G401 (cell line): ENCODE measurements at places on chromosomes 5 and 9. TPM values are rescaled to one million over a fixed set of nuclear protein-coding genes. Genes with fewer than 3 reads are reported as not detected.

TNFAIP8 gene
- total RNA-seq = 22.6 and 39.4 TPM in 2 replicates

FBP1 gene
- 0.49 and 1.3 TPM in 2 replicates for total RNA-seq

ECM2 gene
- total RNA-seq = not detected in 2 replicates

PCDHGA9 gene
- not detected in 2 replicates for total RNA-seq

PDCD1LG2 gene
- not detected in 2 replicates for total RNA-seq

CDH12 gene
- total RNA-seq = not detected in 2 replicates

LCN15 gene
- total RNA-seq = not detected in 2 replicates

CCL28 gene
- total RNA-seq = not detected in 2 replicates

BARHL1 gene
- not detected in 2 replicates for total RNA-seq

PCDHA3 gene
- not detected in 2 replicates for total RNA-seq

CTXN3 gene
- total RNA-seq = not detected in 2 replicates

FBP2 gene
- total RNA-seq = 0.14 TPM in 1 of 2 replicates, not detected in the other

TEK gene
- not detected in 2 replicates for total RNA-seq

PFN3 gene
- total RNA-seq = not detected in 2 replicates

MEF2C gene
- total RNA-seq = 0.43 TPM in 1 of 2 replicates, not detected in the other

SLC1A3 gene
- total RNA-seq = 2.9 TPM in 1 of 2 replicates, not detected in the other

DNA sequence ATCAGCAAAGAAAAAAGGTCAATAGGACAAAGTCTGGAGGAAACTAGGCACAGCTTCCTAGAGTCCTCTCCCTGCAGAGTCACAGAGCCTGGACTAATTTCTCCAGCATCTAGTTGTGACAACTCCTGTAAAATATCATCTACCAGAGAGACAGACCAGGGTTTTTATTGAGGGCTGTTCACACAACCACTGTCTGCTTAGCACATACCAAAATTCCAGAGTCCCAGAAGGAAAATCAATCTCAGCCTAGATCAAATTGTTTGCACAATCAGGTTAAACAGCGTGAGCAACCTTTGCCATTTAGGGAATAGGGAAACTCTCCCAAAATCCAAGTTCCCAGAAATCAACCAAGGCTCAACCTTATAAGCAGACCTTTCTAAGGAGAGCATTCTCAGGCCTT lies 190.3 kb downstream of the SYK start:
- DNase-seq = no peak

- DNase-seq = no peak
Observed at GRCh38 chr5:143182901-143183820, 220.3 kb downstream of the NR3C1 start.

- no peak for DNase-seq
Observed at GRCh38 chr5:83392766-83393503, 78.6 kb upstream of the VCAN start.

DNA sequence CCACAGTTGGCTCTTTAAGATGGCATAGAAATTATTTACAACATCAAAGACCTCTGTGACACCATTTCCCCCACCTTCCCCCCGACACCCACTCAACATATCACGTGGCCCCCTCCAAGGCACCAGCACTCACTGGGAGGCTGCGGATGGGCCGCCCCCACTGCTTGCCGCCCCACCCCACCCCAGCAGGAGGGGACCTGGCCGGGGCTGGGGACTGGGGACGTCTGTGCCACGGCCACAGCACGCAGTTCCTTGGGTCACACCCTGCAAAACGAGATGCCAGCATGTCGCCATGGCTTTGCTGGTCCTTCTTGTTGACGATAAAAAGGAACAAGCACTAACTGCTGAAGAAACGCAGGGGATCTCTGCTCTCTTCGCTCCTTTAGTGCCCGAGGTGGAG lies 257.4 kb upstream of the NFIL3 start:
- no peak for DNase-seq

- no peak for DNase-seq
Observed at GRCh38 chr9:32487981-32488380, 38.0 kb downstream of the RIGI start.

- no peak for DNase-seq
Observed at GRCh38 chr5:39779831-39780230, 355.1 kb upstream of the DAB2 start.

- DNase-seq = no peak
Observed at GRCh38 chr5:130651440-130651839, 513.6 kb downstream of the HINT1 start.

DNA sequence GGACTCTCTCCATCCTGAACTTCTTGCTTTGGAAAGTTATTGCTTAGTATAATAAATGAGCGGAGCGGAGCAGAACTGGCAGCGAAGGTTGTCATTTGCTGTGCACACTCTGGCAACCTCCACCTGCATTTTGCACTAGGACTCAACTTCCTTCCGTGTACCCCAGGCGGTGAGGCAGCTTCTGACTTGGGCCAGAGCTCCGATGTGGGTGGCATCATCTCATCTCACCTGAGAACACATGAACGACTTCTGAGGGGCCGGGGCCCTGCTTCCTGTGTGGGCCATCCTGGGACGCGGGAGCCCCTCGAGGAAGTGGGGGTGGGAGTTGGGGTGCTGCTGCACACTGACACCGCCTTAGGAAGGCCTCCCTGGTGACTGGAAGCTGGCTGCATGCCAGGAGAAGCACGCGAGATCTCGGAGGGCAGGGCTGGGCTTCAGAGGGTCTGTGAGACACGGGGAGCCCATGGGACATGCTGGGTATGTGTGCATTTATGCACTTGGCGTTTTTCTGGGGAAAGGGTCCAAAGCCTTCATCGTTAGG lies 56.5 kb upstream of the COL5A1 start:
- DNase-seq = no peak

DNA sequence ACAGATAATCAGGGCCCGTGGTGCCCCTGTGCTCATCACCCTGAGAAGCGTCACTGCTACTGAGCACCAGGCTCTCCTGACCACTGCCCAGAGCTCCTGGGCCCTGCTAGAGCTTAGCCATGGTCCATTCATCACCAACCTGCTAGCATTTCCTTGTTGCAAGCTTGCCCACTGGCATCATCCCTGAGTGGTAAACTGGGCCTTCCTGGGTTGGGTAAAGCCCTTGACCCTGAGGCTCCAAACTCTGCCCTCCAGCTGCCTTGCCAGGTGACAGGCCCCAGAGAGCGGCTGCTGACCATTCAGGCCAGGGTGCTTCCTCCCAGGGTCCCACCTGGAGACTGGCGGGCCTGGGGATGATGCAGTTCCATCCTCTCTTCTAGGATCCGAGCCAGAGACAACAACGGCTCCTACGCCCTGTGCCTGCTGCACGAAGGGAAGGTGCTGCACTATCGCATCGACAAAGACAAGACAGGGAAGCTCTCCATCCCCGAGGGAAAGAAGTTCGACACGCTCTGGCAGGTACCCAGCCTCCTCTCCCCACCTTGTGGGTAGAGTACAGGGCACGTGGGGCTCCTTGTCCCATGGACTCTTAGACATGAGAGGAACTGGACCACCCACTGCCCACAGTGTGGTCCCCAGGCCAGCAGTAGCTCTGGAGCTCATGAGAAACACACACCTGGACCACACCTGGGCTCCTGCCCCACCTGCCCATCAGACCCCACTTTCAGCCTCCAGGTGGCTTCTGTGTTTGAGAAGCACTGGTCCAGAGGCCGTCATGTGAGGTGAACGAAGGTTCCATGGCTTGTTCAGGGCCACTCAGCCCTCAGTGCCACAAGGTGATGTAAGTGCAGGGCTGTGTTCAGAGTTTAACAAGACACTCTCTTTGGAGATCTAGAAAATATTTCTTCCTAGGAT lies 60.5 kb downstream of the SYK start:
- no peak for DNase-seq

DNA sequence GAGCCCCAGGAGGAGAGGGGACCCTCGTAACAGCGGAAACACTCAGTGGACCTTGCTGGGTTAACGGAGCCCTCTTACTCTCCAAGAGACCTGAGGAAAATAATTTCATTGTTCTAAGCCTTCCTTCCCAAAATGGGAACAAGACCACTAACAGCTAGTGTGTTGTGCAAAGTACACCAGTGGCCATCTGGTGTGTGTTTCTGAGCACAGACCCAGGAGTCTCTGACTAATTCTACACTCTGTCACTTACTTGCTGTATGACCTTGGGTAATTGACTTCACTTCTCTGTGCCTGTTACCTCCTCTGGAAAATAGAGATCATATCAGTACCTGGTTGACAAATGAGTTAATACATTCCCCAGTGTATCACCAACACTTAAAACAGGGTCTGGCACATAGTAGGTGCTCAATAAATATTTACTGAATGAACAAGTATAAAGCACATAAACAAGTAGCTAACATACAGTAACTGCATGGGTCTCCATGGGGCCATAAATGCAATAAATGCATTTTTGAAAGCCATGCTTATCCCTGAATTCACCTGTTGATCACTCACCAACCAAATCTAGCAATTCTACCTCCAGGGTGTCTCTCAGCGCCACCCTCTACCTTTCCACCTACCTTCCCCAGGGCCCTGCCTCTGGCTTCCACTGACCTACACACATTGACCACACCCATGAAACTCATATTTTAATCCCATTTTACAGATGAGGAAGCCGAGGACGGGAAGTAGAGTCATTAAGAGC lies 44.7 kb upstream of the AKNA start:
- peak; percentile 60 for DNase-seq

- DNase-seq = peak; percentile 12
Observed at GRCh38 chr5:134267366-134268018, 41.6 kb upstream of the PPP2CA start.

GRCh38 chr9:27421577-27421976 lies 102.5 kb upstream of the IFNK start:
- no peak for DNase-seq

GRCh38 chr5:147613359-147613758 lies 103.5 kb upstream of the DPYSL3 start:
- no peak for DNase-seq

- no peak for DNase-seq
Observed at GRCh38 chr5:98791898-98792580, 18.6 kb downstream of the RGMB start.

DNA sequence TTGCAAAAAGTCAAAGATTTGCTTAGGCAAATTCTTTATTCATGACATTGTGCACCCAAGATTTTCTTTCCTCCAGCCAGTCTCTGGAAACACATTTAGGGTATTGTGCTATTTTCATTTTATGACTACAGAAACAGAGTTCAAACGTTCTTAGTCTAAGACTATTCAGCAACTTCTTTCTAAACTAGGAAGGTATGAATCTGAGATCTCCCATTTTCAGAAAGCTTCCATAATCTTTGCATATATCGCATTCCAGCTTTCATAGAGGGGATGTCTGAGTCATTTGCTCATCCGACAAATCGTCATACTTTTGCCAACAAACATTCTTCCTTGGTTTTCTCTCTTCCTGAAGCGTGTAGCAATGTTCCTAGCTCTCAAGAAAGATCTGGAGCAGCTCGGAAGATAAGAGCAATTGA lies 1.6 kb upstream of the PAPPA start:
- no peak for DNase-seq

GRCh38 chr5:61806491-61807020 lies 474.5 kb downstream of the ZSWIM6 start:
- no peak for DNase-seq

DNA sequence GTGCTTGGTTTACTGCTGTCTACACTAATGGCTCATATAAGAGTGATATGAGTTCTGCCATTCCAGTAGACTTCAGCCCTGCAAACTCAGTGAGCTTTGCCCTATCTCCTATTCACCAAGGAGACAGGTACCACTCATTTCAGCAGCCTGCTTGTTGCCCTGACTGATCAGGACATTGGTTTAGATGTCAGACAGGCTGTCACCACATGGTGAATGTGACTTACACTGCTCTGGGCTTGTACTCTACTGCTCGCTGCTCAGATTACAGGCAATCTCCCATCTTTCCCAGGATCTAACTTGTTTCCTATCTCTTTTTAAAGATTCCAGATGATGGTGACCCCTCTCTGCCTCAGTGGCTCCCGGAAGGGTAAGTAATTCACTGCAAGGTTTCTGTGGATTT lies 123.3 kb upstream of the RUSC2 start:
- DNase-seq = no peak

DNA sequence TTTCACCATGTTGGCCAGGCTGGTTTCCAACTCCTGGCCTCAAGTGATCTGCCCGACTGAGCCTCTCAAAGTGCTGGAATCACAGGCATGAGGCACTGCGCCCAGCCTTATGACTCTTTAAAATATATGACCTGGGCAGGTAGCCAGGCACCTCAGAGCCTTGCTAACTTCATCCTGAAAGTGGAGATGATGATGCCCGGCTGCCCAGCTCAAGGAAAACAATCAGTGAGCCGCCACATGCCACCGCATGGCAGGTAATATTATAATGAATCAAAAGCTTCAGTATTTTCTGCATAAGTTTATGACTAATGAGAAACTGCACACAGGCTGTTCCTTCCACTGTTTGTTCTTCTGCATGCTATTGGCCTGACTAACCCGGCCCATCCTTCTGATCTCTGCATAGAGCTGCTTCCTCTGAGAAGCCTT lies 30.4 kb upstream of the DMRT1 start:
- DNase-seq = no peak
